ENCODE measurements at places on chromosomes 3 and 15.

- DNase-seq: no peak
Observed at GRCh38 chr3:25723802-25724201, 59.1 kb upstream of the TOP2B start.

DNA sequence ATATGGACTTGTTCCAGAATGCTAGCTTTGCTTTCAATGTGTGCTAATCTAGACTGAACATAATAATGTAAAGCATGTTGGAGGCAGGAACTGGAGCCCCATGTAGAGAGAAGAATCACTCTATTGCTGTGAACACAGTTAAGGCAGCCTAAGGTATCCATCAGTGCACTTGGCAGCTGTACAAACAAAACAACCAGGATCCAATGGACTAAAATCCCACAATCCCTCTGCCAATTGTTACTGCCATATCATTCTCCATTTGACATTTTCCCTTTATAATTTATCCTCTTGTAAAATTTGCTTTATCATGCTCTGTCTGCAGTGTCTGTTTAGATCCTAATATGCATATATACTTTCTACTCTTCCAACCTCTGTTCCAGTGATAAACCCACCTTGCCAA, 756.8 kb upstream of the LMCD1 start:
- DNase-seq: no peak

GRCh38 chr3:72960812-72961518, 35.6 kb upstream of the PPP4R2 start:
- DNase-seq: peak; percentile 43

DNA sequence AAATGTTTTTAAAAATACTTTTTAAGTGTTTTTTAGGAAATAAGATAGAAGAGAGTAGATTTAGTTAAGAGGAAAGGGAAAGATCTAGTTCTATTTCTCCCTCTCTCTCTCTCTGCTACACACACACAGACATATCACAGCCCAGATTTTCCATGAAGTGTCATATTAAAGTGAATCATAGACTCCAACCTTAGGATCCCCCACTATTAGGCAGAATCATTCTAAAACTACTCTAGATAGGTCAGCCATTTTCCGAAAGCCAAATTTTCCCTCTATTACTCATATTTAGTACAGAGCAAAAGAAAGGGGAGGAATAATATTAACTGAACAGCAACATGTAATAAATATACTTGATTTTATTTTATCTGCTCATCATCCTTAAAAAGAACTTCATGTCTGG, 45.1 kb upstream of the RSL24D1 start:
- DNase-seq: no peak

GRCh38 chr15:58457466-58457965, 25.7 kb downstream of the LIPC start:
- DNase-seq: peak; percentile 77

- no peak for DNase-seq
Observed at GRCh38 chr3:11563159-11563864, 80.4 kb downstream of the VGLL4 start.

DNA sequence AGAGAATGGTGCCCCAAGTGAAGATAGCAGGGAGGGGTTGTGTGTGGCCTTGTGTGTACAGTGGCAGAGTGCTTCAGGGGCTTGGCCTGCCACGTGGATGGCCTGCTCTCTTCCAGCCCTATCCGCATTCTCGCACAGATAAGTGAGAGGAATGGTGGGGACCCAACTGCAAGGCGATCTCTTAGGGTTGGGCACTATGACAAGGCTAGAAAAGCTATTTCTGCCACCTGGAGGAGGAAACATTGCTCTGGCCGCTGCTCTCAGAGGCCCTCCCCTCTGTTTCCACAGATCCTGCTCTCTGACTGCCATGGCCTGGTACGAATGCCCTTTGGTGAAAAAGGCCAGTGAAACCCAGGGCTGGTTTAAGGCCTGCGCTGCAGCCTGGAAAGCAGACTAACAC, 20.6 kb downstream of the EEFSEC start:
- no peak for DNase-seq

GRCh38 chr3:52248165-52248541, 2.6 kb downstream of the PPM1M start:
- no peak for DNase-seq

DNA sequence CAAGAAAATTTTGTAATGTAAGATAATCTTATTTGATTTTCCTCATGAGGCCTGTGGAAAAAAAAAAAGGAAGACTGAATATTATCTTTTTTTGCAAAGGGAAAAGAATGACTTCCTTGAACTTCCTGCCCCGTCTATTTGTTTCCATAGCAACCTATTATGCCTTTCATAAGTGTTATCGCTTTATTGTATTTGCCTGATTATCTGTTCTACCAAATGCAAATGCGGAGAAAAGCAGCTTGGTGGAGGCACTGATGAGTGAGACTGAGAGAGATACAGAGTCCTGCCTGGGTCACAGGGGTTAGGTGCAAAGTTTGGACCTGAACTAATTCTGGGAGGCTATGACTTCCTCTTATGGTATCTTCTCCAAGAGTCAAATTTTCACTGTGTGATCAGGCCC, 334.0 kb upstream of the KCNMB2 start:
- DNase-seq: peak; percentile 20

- DNase-seq: no peak
Observed at GRCh38 chr3:52028572-52028971, 27.8 kb downstream of the DUSP7 start.

DNA sequence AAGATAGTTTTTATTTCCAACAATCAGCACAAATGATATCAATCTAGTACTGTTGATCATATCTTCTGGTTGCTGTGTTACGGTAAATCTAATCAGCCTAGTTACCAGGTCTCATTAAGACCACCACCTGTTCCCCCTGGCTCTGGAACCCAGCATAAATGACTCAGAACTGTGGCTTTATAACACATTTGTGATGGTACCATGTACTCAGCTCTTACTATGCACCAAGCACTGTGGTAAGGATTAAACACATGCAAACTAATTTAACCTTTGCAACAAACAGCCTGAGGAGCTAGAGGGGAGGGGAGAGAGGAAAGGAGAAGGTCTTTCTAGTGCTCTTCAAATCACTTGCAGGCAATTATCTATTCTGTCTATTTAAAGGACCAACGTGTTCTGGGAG, 173.9 kb upstream of the LMCD1 start:
- no peak for DNase-seq

- peak; percentile 86 for DNase-seq
Observed at GRCh38 chr3:69339760-69340159, 46.1 kb downstream of the FRMD4B start.

- no peak for DNase-seq
Observed at GRCh38 chr3:111319598-111319997, 222.4 kb upstream of the CD96 start.

- DNase-seq: no peak
Observed at GRCh38 chr3:154791611-154792010, 288.5 kb upstream of the MME start.

- DNase-seq: no peak
Observed at GRCh38 chr3:10196389-10197052, 31.8 kb downstream of the IRAK2 start.

- DNase-seq: peak; percentile 44
Observed at GRCh38 chr15:78873793-78874765, 1.4 kb downstream of the MORF4L1 start.

- no peak for DNase-seq
Observed at GRCh38 chr15:39788108-39788507, 5.5 kb upstream of the FSIP1 start.

- no peak for DNase-seq
Observed at GRCh38 chr15:76576523-76577279, 240.1 kb downstream of the ISL2 start.

- DNase-seq: peak; percentile 66
Observed at GRCh38 chr15:72365844-72366243, 10.0 kb downstream of the HEXA start.

- no peak for DNase-seq
Observed at GRCh38 chr15:63089260-63090043, 32.2 kb upstream of the LACTB start.

GRCh38 chr3:184789314-184789998, 22.5 kb upstream of the VPS8 start:
- DNase-seq: no peak

- peak; percentile 49 for DNase-seq
Observed at GRCh38 chr3:193910886-193911738, 224.8 kb upstream of the HES1 start.

GRCh38 chr3:79488407-79488806, 279.4 kb downstream of the ROBO1 start:
- DNase-seq: no peak

DNA sequence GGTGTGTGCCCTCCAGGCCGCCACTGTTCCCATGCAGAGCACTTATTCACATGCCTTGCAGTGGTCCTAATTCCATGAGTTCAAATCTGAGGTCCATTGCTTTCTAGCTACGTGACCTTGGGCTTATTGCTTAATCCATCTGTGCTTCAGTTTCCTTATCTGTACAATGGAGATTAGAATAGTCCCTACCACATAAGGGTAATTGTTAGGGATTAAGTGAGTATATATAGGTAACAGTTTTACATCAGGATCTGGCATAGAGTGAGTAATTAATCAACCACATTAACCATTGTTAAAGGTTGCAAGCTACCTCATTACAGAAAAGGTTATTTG, 7.6 kb downstream of the CPN2 start:
- no peak for DNase-seq

DNA sequence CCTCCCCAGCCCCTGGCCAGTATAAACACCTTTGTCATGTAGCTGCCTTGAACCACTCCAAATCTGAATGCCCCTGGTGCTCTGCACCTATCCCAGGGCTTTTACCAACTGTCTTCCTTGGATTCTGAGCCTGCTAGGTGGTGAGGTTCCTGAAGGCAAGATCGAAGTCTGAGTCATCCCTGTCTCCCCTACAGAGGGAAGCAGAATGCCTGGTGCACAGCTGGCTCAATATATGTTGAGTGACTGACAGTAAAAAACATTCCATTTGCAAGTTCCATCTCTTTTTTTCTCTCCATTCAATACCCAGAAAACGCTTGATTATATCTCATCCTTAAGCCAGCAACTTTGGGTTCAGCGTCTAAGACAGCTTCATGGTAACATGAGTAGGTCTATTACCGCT, 24.7 kb downstream of the SLC24A1 start:
- no peak for DNase-seq

All from inflammatory macrophage treated with lipopolysaccharide for 1 hour (primary cell).